ENCODE measurements at places on chromosomes 13 and 19.

- no peak for DNase-seq
Observed at GRCh38 chr19:13588957-13589833, 82.9 kb upstream of the CACNA1A start.

GRCh38 chr13:86725105-86725504, 925.9 kb upstream of the SLITRK6 start:
- no peak for DNase-seq

GRCh38 chr19:2464389-2464788, 7.6 kb upstream of the LMNB2 start:
- no peak for DNase-seq

DNA sequence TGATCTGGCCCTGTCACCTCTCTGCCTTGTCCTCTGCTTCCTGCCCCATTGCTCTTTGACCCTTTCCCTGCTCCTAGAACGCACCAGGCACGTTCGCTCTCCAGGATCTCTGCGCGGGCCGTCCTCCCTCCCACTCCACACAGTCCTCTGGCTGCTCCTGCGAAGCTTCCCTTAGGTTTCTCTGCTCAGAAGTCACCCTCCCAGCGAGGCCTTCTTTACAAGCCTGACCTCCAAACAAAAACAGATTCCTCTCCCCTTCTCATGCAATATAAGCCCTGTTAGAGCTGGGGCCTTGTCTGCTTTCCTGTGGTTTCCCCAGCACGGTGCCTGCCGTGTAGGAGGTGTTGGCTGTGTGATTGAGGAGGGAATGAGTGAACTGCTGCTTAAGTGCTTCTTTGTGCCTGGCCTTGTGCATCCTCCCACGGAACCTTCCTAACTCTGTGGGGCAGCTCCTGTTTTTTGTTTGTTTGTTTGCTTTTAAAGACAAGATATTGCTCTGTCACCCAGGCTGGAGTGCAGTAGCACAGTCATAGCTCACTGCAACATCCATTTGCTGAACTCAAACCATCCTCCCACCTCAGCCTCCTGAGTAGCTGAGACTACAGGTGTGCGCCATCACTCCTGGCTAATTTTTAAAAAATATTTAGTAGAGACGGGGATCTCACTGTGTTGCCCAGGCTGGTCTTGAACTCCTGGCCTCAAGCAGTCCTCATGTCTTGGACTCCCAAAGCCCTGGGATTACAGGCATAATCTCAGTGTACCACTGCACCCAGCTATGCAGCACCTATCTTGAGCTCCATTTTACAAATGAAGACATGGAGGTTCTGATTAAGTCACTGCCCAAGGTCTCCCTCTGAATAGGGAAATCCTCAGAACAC, 82.0 kb downstream of the SIPA1L3 start:
- no peak for DNase-seq

GRCh38 chr19:31383553-31383952, 34.3 kb upstream of the TSHZ3 start:
- DNase-seq: no peak

DNA sequence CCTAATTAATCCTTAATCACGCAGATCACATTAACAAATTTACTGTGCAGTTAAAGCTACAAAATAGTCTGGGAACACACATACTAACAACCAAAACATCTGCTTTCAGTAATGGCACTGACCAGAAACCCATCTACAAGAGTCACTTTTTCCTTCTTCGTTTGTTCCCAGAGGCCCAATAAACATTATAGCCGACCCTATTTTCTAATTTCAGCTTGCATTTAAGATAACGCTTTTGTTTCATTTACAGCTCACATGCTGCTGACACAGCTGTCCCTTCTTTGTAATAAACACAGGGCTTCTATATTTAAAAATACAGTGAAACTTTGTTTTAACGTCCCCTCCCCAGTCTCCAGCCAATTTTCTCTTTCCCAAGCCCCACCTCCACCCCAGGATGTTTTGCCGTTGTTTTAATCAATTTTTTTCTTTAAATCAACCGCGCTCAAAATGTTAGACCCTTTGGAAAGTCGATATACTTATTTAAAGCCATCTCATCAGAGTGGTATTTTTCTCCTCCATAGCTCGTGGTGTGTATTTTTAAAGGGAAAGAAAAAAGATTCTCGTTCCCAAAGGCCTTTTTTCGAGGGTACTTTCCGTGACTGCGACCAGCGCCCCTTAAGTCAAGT, 1.7 kb upstream of the WBP4 start:
- no peak for DNase-seq

GRCh38 chr13:34349091-34349722, 531.3 kb downstream of the RFC3 start:
- no peak for DNase-seq

DNA sequence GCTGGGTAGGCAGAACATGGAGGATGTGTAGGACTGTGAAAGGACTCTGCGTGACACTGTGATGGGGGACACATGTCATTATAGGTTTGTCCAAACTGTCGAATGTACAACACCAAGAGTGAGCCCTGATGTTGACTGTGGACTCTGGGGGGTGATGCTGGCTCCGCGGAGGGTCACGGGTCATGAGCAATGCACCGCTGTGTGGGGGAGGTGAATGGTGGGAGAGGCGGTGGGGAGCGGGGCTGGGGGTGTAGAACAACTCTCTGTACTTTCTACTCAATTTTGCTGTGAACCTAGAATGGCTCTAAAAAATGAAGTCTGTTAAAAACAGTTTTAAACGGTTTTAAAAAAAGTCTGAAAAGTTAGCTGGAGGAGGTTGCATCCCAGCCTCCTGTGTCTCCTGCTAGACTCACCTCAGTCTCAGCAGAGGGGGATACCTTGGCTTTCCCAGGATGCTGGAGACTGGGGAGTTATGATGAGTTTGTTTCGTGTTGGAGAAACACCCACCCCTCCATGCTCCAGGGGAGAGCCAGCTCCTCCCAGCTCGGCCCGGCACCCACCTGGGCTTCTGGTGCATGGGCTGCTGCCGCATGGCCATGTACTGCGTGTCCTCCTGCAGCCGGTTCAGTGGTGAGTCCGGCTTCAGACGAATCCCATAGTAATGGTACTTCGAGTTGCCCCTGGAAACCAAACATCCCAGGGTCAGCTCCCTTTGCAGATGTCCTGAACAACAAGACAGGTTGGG, 34.7 kb upstream of the RANBP3 start:
- DNase-seq: no peak

- no peak for DNase-seq
Observed at GRCh38 chr19:2116507-2116906, 19.8 kb downstream of the IZUMO4 start.

- DNase-seq: no peak
Observed at GRCh38 chr13:75635101-75635827, 866 bp upstream of the LMO7 start.

GRCh38 chr13:64274481-64275217, 2859.0 kb upstream of the PCDH20 start:
- no peak for DNase-seq

DNA sequence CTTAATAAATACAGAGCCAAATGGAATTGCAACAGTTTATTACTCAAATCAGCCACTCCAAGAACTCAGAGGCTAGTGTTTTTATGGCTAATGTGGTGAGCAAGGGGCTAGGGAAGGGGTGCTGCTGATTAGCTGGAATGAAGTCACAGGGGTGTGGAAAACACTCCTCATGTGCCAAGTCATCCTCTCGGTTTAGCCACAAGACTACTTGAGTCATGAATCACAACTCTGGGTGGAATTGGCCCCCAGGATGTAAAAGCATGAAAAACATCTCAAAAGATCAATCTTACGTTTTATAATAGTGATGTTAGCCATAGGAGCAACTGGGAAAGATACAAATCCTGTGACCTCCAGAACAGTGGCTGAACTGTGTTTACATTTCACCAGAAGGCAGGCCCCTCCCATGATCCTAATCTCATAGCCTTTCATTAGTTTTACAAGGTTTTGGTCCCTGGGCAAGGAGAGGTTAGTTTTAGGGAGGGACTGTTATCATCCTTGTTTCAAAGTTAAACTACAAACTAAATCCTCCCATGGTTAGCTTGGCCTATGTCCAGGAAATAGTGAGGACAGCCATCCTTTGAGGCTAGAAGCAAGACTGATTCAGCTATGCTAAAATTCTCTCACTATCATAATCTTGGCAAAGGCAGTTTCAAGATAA, 2020.1 kb upstream of the PCDH20 start:
- DNase-seq: no peak

DNA sequence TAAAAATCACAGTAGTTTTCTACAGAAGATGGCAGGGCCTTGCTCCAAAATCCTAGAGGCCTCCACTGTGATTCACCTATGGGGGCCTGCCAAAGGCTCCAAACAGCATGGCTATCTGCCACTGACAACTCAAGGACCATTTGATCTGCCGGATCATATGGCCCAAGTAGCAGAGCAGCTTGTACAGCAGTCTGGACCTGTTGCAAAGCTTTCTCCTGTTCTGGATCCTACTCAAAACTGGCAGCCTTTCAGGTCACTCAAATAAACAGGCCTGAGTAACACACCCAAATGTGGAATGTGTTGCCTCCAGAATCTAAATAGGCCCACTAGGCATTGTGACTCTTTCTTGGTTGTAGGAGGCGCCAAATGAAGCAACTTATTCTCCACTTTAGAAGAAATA, 1049.3 kb downstream of the PCDH9 start:
- no peak for DNase-seq

DNA sequence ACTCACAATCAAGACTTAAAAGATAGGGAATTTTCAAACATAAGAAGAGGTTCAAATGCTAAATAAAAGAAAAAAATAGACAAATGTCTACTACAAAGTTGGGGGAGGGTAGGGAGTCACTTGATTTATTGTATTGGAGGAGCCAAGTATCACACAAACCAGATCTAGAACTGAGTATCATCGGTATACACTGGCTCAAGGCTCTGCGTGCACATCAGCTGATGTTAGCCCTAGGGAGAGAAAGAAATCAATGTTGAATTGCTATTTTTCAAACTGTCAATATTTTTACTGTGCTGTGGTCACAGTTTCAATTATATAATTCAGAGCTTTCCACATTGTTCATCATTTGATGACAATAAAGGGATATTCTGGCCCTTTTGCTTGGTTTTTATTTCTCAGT, 54.9 kb upstream of the RXFP2 start:
- no peak for DNase-seq

- no peak for DNase-seq
Observed at GRCh38 chr19:14514215-14514863, 3.9 kb downstream of the DNAJB1 start.

DNA sequence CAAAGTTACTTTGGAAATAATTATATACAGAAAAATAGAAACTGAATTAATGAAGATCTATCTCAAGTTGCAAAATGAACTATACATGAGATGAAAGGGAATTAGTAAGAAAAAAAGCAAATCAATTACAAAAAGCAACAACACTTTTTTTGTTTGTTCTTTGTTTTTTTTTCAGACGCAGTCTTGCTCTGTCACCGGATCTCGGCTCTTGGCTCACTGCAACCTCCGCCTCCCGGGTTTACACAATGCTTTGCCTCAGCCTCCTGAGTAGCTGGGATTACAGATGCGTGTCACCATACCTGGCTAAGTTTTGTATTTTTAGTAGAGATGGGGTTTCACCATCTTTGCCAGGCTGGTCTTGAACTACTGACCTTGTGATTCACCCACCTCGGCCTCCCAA, 2.2 kb downstream of the ZNF415 start:
- DNase-seq: no peak

DNA sequence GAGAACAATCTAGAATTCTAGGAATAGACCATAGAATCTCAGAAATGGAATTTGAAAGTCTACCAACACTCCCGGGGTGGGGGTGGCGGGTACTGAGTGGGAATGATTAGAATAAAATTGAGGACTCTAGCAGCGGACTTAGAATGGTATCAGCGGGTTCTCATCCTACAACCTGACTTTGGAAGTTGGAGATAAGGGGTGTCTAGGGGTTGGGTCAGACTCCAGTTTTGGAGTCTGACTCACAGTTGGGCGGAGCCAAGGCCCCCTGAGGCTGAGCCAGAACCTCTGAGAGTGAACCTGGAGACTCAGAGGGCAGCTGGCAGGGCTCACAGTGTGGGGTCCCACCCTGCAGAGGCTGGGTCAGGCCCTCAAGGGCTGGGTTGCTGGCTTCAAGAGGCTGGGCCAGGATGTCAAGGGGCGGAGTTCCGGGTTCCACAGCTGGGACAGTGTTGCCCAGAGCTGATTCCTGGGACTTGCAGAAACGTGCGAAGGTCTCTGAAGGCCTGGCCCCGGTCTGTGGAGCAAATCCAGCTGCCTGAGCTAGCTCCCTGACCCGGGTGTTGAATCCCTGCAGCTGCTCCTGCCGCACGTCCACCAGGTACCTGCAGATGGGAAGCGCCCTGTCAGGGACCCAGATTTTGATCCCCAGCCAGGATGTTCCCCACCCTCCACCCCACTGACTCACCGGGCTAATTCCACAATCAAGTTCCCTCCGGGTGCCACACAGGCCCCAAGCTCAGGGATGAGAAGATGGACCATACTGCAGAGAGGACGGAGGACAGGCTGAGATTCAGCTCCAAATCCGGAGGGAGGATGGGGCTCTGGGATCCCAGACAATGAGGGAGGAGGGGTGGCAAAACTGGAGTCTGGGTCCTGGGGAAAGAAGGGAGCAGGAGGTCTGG, 1.6 kb upstream of the TNNI3 start:
- DNase-seq: no peak

- DNase-seq: no peak
Observed at GRCh38 chr19:37045140-37045539, 33.1 kb upstream of the ZNF420 start.

DNA sequence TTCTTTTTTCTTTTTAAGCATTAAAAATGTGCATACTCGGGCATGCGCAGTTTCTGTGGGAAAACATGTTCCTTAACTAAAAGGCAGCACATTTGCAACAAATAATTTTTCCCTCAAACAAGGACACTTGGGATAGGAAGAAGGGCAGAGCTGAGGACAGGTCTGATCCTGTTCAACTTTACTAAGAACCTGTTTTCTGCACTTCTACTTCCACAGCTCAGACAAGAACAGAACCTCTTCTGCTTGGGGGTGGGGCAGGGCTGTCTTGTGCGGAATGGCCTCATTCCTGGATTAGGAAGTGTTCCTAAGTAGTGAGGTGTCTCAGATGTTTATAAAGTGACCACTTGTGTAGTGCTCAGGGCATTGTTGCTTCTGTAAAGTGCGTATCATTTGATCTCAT, 18.3 kb downstream of the SAFB start:
- DNase-seq: no peak

DNA sequence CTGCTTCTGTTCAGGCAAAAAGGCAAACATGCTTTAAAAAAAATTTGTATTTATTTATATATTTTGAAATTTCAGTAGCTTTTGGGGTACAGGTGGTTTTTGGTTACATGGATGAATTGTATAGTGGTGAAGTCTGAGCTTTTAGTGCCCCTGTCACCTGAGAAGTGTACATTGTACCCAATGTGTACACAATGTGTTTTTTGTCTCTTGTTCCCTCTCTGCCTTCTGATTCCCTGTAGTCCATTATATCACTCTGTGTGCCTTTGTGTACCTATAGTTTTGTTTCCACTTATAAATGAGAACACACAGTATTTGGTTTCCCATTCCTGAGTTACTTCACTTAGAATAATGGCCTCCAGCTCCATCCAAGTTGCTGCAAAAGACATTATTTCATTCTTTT, 77.4 kb downstream of the PDS5B start:
- DNase-seq: no peak

- DNase-seq: no peak
Observed at GRCh38 chr13:38686577-38687245, at the start of gene FREM2. Gene FREM2 (plus strand): TSS chr13:38687077. CDS start chr13:38687345, 268 bp downstream.
